ENCODE measurements at places on chromosomes 11 and 22. TPM values are rescaled to one million over a fixed set of nuclear protein-coding genes. Genes with fewer than 3 reads are reported as not detected.

Gene NLRP10
- not detected for total RNA-seq

Gene HEPN1
- total RNA-seq = not detected

Gene MOGAT2
- total RNA-seq = 0.53 TPM

Gene SYT8
- total RNA-seq = 0.82 TPM

Gene PSMC3
- 56.9 TPM for total RNA-seq

Gene VSIG10L2
- 0.23 TPM for total RNA-seq

Gene CBLIF
- total RNA-seq = 0.53 TPM

Gene FAM83F
- total RNA-seq = 2.5 TPM

Gene OSM
- total RNA-seq = 3.0 TPM

Gene THAP7
- 30.2 TPM for total RNA-seq

Gene KREMEN1
- total RNA-seq = 41.0 TPM

Gene POU2F3
- 0.58 TPM for total RNA-seq

Gene KCNJ5
- total RNA-seq = 4.0 TPM

Gene FXYD6
- total RNA-seq = 54.7 TPM

Gene RCOR2
- 4.1 TPM for total RNA-seq

Gene CD82
- total RNA-seq = 32.6 TPM

Gene DEPDC7
- total RNA-seq = 3.9 TPM

Gene MMP13
- not detected for total RNA-seq

Gene TMEM121B
- total RNA-seq = 0.93 TPM

Gene CD6
- total RNA-seq = 1.2 TPM

Gene KCNJ1
- 120 TPM for total RNA-seq

Gene SLC16A8
- 2.2 TPM for total RNA-seq

Measured in metanephros (tissue), 2 donors.